ENCODE measurements at places on chromosomes 7 and 10.

- DNase-seq: no peak
Measured at GRCh38 chr7:133365917-133366316, 113.0 kb downstream of the EXOC4 start.

- DNase-seq: no peak
Measured at GRCh38 chr7:53697913-53698312, 662.5 kb downstream of the POM121L12 start.

DNA sequence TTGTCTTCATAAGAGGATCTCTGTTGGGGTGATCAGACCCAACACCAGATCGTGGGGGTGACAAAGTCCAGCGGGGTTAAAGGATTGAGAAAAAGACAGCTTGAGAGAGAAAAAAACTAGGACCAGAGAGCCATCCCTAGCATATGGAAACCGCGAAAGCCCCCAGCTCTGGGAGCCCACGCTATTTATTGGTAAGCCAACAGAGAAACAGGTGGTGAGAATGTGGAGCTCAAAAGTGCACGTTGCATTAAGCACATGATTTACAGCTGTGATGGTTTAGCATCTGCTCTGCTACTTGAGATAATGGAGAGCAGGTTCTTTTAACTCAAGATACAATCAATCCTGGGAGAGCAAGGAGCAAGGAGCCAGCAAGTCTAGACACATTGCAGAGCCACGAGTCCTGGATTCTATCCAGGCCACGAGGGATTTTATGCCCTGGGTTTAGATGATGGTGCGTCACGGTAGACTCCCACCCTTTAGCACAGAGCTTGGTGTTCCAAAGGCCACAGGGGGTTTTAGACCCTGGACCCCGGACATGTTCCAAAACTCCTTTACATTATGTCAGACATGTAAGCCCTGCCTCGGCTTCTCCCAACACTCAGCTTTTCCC is 755.2 kb upstream of the SORCS1 start:
- no peak for DNase-seq

DNA sequence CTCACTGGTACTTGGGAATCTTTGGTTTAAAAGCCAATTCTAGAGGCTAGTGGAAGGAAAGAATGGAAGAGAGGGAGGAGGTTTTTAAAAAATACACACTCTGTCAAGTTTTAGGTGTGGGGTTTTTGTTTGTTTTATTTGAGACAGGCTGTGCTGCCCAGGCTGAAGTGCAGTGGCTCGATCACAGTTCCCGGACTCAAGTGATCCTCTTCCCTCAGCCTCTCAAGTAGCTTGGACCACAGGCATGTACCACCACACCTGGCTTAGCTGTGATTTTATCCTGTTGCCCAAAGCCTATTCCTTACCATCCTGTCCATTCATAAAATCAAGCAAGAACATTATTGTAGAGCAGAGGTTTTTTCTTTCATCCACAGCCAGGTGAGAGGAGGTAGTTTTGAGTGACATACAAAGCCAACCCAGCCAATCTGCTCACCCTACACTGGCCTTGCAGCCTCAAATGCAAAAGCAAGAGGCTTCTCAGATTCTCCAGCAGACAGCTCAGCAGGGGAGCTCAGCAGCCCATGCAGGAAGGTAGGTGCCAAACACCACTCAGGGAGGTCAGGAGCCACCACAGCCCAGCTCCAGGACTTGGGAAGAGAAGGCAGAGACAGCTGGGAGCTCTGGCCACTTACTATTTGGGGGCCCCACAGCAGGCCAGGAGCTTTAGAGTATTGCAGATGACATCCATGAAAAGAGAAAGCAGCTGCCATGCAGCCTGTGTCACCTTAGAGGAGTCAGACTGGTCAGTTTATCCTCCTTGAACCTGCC is 65.8 kb downstream of the TMEM209 start:
- DNase-seq: no peak

DNA sequence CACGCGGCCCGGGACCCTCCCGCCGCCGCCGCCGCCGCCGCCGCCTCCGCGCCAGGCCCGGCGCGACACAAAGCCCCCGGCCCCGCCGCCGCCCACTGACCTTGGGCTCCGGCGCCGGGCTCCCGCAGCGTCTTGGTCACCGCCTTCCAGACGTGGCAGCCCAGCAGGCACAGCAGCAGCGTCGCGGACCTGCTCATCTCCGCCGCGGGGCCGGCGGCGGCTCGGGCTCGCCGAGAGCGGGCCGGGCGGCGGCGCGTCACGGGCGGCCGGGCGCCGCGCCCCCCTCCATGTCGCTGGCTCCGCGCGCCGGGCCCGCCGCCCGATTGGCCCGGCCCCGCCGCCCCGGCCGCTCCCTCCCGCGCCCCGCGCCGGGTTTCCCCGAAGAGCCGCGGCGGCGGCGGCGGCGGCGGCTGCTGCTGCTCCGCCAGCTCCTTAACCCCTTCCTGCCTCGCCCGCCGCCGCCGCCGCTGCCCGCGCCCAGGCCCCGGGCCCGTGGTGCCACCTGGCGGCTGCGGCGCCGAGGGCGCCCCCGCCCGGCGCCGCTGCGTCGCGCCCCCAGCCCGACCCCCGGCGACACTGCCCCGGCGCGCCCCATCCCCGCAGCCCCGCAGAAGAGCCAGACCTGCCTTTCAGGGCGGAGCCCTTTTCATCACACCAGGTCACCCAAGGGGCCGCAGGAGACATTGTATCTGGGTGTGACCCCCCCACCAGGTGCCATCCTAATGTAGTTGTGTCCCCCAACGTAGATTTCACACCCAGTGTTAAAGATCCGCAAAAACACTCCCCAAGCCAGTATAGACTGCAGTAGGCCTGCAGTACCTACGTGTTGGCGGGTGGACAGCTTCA is at the start of gene FAM171A1:
Gene FAM171A1, minus strand, starts transcription at position 434 of the 846 bp plus-strand sequence. Its CDS starts 237 bp downstream, at position 197.
- DNase-seq: peak; percentile 76

GRCh38 chr7:91759205-91759863 is 121.2 kb downstream of the MTERF1 start:
- DNase-seq: no peak

GRCh38 chr10:115045499-115045898 is 47.7 kb upstream of the ATRNL1 start:
- no peak for DNase-seq

GRCh38 chr10:66501356-66501755 is 424.5 kb upstream of the LRRTM3 start:
- no peak for DNase-seq

GRCh38 chr7:100516135-100516812 is 22.7 kb upstream of the AGFG2 start:
- peak; percentile 35 for DNase-seq

GRCh38 chr10:43196131-43196980 is 58.1 kb downstream of the CSGALNACT2 start:
- no peak for DNase-seq

GRCh38 chr7:121196286-121196685 is 132.5 kb upstream of the WNT16 start:
- no peak for DNase-seq

GRCh38 chr10:75136346-75136745 is 24.9 kb downstream of the SAMD8 start:
- no peak for DNase-seq

DNA sequence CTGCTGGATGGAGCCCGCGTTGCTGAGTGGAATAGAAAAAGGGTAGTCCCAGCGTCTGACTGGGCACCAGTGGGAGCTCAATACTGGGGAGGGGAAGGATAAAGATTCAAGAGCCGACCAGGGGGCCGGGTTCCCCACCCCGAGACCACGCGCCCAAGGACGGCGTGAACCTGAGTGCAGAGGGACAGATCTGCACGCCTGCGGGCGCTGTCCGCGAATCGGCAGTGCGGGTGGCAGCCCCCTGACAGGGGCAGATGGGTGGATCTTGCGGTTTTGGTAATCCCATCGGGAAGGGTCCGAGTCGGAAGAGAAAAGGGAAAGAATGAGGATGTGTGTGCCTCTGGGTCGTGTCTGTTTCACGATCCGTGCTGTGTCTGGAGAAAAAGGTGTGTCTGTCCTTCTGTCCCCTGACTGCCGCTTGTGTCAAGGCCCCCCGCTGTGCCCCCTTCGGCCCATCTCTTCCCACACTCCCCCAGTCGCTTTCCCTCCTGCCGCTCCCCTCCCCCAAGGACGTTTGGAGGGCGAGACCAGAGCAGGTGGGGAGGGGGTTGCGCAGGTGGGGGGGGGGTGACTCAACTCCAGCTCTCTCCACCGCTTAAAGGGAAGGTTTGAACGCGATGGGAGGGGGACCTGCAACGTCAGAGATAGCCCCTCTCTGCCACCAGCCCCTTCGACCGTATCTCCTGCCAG is 734 bp upstream of the VGF start:
- DNase-seq: no peak

GRCh38 chr7:85341973-85342372 is 155.1 kb upstream of the SEMA3D start:
- DNase-seq: no peak

GRCh38 chr10:69881202-69881601 is 79.5 kb downstream of the COL13A1 start:
- no peak for DNase-seq

DNA sequence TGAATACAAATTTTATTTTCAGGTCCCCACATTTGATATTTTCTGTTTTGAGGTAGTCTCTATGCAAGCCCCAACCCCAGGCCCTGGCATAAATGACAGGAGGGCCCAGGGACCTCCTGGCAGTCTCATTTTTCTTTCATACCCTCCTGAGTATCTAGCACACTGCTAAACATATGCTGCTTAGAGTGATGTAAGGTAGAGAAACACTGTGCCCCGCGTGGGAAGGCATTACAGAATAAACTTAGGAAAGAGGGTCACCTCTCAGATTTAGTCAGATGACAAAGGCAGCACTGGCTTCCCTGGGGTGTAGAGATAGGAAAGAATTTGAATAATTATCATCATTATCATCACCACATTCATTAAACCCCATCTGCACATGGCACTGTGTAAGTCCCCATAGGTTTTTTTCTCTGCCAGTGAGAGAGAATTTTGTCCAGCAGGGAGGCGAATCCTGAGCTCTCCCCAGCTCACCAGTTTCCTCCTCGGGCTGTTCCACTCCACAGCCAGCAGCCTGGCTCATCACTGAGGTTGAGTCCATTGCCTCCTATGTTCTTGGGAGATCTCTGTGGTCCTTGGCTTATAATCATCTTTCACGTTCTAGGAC is 507.3 kb upstream of the GALNT17 start:
- DNase-seq: no peak

- DNase-seq: no peak
Measured at GRCh38 chr10:7492660-7493046, 81.8 kb upstream of the SFMBT2 start.

DNA sequence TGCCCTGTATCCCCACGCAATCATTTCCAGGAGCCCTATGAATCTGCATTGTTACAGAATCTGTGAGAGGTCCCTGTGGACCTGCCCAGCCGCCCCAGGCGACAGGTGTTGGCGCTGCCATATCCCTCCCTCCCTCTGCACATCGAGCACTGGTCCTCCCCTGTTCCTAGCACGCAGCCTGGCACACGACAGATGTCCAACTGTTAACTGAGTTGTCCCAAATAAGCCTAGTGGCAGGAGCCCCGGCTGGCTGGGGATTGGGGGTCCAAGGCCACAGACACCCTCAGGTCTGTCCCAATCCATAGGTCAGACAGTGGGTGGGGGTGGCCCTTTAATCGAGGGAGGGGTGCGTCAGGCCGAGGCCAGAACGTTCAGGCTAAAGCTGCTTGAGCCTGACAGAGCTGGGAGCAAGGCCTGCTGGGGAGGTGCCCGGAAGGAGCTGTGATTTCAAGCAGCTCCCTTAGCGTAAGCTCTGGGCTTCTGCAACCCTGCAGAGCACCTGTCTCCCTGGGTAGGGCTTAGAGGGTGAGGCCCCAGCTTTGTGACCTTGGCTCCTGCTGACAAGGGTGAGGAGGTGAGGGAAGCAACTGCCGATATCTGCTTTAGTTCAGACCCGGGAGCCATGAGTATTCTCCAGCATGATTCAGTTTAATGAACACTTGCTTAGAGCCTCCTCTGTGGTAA is 40.1 kb downstream of the ADRA2A start:
- DNase-seq: no peak

DNA sequence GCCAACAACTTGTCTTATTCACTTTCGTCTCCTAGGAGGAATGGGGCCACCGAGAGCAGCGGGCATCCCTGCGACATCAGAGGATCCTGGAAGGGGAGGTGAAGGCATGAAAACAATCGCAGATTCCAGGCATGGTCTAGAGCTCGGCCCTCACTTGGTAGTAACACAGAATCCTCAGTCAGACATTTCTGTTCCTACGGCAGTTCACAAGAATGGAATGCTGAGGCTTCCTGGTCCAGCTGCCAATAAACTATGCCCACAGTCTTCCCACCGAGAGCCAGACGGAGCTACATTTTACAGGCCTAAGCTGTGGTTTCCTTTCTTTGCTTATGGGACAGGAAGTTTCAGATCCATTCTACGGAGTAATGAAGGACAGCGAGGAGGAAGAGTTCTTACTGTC is 75.8 kb downstream of the OR13A1 start:
- DNase-seq: no peak

DNA sequence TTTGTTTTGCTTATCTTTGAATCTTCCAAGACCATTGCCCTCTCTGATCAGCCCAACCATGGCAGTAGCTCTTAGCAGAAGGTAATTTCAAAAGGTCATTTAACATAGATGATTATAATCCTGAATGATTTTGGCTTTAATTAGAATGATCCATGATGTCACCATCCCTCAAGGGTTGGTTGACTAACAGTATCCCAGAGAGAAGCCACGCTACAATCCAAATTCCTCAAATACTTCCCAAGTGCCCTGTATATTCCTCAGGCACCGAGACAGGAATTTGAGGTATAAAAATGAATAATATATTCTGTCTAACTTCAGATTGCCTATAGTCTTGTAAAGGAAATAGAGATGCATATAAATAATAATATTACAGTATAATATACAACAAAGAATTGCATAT is 42.1 kb upstream of the TMEM196 start:
- DNase-seq: no peak

DNA sequence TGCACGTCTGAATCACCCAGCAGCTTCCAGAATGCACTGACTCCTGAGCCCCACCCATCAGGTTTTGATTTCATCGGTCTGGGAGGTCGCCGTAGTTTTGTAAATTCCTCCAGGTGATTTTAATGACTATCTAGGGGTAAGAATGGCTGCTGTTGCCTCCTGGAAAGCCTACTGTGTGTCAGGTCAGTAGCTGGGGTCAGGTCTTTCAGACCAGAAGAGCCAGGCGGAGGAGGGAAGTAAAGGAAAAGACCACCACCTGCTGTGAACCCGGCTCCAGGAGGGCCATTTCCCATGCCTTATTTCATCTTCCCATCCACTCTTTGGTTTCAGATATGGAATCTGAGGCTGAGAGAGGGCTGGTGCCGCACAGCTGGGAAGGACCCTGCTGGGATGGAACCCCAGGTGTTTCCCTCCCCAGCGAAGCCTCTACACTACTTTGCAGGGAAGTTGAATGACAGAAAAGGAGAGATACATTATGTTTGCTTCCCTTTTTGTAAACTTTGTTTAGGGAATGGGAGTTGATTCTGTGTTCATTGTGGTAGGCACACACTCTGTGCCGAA is 19.8 kb downstream of the ADAMTS14 start:
- DNase-seq: no peak

GRCh38 chr7:7799138-7799537 is 80.7 kb upstream of the RPA3 start:
- DNase-seq: no peak

- no peak for DNase-seq
Measured at GRCh38 chr7:141242568-141242967, 168.7 kb downstream of the TMEM178B start.

Data from GM19239 (cell line).